NCI-H345 (cell line): ENCODE measurements at places on chromosomes 5 and 9.
A peak's percentile ranks its signal among the peaks of the same experiment; 100 is the strongest.

- DNase-seq, result no peak
These were observed 12.2 kb downstream of the TAS2R1 start for GRCh38 chr5:9617739-9618504.

- DNase-seq, result no peak
These were observed 262.0 kb downstream of the MAN2A1 start for GRCh38 chr5:109951758-109952157.

- no peak for DNase-seq
These were observed 106.8 kb upstream of the CD180 start for GRCh38 chr5:67303356-67303755.

DNA sequence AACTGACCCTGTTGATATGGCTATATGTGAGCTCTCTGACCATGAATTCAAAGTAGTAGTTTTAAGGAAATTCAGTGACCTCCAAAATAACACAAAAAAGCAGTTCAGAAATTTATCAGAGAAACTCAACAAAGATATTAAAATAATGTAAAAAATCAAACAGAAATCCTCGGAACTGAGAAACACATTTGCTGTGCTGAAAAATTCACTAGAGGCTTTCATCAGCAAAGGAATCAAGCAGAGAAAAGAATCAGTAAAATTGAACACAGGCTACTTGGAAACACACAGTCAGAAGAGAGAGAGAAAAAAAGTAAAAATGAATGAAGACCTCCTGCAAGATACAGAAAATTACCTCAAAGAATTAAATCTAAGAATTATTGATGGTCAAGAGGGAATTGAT lies 417.2 kb downstream of the TMEM232 start:
- no peak for DNase-seq

GRCh38 chr5:71977311-71977710 lies 130.0 kb upstream of the MAP1B start:
- DNase-seq, result no peak

GRCh38 chr5:126872561-126873354 lies 95.8 kb downstream of the LMNB1 start:
- DNase-seq, result no peak

- DNase-seq, result no peak
These were observed 70.6 kb upstream of the S1PR3 start for GRCh38 chr9:88920645-88921044.

- no peak for DNase-seq
These were observed 344.9 kb upstream of the PAPPA start for GRCh38 chr9:115808695-115809094.

DNA sequence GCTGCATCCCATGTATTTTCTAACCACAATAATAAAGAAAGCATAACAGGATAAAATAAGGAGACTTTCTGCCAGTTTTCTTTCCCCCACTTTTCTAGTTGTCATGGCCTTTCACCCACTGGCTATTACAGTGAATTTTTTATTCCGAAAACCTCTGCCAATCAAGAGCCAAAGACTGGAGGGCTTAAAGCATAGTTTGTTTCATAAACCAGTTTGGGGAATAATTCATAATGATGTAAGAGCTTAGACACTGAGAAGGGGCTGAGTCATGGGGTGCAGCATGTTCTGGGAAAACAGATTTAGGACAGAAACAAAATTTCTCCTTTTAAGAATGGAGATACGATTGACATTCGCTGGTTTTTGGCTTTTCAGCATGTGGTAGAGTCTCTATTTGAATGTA lies 4.4 kb upstream of the GLIPR2 start:
- no peak for DNase-seq

DNA sequence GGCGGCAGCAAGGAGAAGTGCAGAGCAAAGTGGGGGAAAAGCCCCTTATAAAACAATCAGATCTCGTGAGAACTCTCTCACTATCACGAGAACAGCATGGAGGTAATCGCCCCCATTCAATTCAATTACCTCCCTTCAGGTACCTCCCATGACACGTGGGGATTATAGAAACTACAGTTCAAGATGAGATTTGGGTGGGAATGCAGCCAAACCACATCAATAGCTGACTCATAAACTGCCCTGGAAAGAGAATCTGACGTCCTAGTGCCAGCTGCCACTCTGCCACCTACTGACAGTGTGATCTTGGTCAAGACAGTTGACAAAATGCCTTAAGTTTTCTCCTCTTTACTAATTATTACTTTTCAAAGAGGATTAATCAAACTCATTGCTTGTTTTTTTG lies 128.3 kb downstream of the GPBP1 start:
- peak; percentile 1 for DNase-seq

DNA sequence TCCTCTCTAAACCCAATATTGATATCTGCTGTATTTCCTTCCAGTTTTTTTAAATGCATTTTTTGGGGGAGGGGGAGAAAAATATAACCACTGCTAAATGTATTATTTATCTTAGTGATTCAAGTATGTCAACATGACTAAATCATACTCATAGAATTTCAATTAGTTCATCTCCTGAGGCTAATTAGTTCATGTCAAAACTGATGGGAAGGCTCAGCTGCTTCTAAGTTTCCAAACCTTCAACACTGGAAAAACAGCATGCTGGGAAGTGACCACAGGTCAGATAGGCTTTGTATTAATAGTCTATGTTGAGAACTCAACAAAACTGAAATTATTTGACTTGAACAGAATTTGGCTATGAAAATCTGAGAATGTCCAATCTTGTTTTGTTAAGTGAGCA lies 118.7 kb downstream of the TTLL11 start:
- no peak for DNase-seq

- DNase-seq, result peak; percentile 50
These were observed 975 bp downstream of the OCLN start for GRCh38 chr5:69493396-69494133.

DNA sequence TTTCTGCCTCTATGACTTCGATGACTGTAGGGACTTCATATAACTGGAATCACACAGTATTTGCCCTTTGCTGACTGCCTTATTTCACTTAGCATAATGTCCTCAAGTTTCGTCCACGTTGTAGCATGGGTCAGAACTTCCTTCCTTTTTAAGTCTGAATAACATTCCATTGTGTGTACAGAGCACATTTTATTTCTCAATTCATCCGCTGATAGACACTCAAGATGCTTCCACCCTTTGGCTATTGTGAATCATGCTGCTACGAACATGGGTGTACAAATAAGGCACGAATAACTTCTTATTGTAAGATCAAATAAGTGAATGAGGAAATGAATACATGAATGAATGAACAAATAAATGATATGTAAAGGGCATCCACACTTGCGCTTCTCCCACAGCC lies 13.0 kb downstream of the BARX1 start:
- DNase-seq, result no peak

- DNase-seq, result no peak
These were observed 11.9 kb downstream of the SPINK6 start for GRCh38 chr5:148214665-148215185.

GRCh38 chr9:84759300-84759750 lies 89.8 kb downstream of the NTRK2 start:
- no peak for DNase-seq

GRCh38 chr5:150457121-150457520 lies 7.6 kb upstream of the RPS14 start:
- no peak for DNase-seq

DNA sequence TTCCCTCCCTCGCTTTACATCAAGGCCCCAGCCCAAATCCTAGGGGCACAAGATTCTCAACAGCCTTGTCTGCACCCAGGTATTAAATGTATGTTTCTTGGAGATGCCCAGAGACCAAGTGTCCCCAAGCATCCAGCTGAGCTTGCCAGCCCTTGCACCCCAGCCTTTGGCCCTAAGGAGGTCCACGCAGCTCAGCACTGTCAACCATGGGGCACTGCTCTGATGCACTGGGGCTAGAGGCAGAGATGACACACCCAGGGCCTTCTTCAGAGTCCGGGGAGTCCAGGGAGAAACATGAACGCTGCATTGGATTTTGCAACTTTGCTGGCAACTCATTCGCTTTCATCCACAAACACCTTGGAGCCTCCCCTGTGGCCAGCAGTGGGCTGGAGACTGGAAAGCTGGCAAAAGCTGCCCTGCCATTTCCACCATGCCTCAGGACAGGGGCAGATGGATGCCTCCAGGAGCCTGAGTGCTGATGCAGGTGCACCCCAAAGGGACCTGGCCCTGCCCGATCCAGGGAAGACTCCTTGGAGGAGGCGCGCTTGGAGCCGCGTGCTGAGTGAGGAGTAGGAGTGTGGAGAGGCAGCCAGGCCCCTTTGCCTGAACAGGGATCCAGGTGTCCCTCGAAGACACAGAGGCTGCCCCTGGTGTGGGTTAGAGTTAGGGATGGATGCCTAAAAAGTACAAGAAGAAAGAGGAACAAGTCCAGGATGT lies 19.3 kb downstream of the PAEP start:
- DNase-seq, result no peak

GRCh38 chr5:15037247-15037908 lies 165.8 kb upstream of the ANKH start:
- DNase-seq, result no peak

DNA sequence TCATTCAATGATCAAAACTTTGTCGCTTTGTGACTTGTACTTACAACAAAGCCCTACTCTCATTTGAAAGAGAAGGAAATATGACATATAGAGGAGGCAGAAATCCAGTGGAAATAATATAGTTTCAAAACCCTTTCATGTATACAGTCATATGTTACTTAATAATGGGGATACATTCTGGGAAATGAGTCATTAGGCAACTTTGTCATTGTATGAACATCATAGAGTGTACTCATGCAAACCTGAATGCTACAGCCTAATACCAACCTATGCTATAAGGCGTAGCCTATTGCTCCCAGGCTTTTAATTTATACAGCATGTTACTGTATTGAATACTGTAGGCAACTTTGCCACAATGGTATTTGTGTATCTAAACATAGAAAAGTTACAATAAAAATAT lies 69.0 kb upstream of the SMC2 start:
- no peak for DNase-seq

DNA sequence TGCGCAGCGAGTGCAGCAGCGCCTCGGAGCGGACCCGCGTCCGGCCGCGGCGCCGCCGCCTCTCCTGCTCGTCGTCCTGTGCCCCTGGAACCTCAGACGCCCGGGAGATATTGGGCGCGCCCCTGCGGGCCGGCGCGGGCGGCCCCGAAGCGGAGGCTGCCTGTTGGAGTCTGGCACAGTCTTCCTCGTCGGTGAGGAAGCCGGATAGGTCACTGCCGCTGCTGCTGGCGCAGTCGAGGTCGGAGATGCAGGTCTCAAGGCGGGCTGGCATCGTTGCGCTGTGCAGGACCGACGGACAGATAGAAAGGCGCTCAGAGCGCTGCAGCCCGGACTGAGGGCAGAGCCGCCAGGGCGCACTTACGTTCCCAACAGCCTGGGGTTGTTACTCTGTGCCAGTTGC lies 344 bp downstream of the NEUROG1 start:
- no peak for DNase-seq

DNA sequence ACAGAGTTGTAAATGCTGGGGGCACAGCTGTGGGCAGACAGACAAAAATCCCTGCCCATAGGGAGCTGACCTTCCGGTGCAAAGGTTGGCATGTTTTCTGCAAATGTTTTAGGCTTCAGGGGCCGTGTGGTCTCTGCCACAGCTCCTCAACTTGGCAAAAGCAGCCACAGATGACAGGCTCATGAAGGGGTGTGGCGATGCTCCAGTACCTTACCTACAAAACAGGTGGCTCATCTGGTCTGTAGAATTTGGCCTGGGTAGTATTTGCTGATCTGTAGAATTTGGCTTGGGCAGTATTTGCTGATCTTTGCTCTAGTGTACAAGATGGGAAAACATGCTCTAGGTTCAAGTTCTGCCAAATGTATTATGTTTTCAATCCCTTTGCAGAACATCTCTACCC lies 283.9 kb downstream of the GADD45G start:
- DNase-seq, result no peak

DNA sequence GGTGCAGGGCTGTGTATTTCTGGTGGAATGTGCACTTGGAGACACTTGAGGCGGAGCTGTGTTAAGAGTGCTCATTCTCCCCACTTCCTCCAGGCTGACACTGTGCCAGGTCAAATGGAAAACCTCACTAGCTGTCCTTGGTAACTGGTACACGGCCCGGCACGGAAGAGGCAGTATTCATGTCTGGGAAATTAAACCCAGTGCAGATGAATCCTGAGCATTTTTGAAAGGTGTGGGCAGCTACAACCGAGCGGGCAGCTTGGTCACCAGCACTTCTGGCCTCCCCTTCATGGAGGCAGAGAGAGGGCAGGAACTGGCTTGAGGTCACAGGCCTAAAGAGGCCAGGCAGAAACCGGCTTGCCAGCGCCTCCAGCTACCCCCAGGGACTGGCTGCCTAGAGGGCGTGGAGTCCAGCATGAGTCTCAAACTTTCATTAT lies 1.6 kb downstream of the CLPTM1L start:
- DNase-seq, result no peak

- no peak for DNase-seq
These were observed 25.1 kb downstream of the MGAT1 start for GRCh38 chr5:180777475-180777874.

- DNase-seq, result no peak
These were observed 101.7 kb upstream of the TBC1D2 start for GRCh38 chr9:98356953-98357690.

- DNase-seq, result no peak
These were observed 368.8 kb upstream of the SPATA31A5 start for GRCh38 chr9:60545346-60545877.

DNA sequence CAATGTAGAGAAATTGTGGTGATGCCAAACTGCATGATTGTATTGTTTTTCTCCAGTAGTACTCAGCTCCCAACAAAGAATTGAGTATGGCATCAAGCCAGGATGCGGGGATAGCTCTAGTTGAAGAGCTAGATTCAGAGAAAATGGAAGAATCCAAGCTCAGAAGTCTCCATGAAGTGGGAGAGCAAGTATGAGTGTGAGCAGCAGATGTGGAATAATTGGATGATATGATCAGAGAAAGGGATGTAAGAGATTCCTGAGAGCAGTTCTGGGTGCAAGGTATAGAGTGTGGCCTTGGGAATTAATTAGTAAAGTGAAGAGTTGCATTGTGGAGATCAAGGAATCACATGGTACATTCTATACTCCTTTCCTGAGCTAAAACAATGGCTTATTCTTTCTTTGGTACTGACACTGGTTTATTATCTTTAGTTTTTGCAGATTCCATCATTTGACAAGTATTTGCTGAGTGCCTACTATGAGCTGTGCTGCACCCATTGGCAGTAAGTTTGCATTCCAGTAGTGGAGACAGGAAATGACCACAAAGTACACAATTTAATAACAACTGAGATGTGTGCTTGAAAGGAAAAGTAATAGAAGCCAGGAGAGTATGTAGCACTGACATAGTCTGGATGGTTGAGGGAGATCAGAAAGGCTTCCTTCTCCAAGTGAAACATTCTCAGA lies 177.1 kb downstream of the CPLANE1 start:
- DNase-seq, result no peak

GRCh38 chr5:148418511-148418910 lies 34.8 kb downstream of the FBXO38 start:
- no peak for DNase-seq

GRCh38 chr5:13987843-13988464 lies 43.5 kb upstream of the DNAH5 start:
- peak; percentile 58 for DNase-seq

- no peak for DNase-seq
These were observed 336.6 kb upstream of the DAB2 start for GRCh38 chr5:39761199-39761950.

GRCh38 chr5:111498346-111498745 lies 14.0 kb downstream of the STARD4 start:
- no peak for DNase-seq
